Panc1 (cell line): ENCODE measurements at places on chromosomes 2 and 18. TPM values are rescaled to one million over a fixed set of nuclear protein-coding genes. Genes with fewer than 3 reads are reported as not detected.

DNA sequence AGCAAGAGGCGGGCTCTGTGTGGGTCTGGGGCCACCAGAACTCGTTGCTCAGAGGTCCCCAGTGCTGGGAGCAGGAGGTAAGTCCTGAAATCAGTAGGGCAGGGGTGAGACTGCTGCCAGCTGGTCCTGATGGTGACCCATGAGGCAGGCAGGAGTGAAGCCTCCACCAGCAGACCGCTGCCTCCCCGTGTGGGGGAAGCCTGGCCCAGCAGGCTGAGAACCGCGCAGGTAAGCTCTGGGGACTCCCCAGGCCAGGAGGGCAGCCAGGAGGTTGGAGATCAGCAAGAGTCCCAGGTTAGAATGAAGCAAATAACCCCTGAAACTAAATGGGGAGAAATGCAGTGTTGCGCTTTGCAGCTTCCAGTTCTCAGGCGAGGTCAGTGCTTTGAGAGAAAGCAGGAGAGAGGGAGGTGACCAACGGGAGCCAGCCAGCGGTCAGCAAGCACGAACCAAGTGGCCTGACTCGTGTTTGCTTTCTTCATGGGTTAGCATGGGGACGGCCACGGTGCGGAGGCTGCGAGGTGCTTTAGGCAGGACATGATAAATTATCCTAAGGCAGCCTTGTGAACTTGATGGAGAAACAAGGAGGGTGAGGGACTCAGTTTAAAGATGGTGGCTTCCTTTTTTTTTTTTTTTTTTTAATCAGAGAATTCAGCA, 26.2 kb downstream of the INHBB start:
- H3K4me3 ChIP-seq, result no peak overlapping the region
- peaks cover 4% of the 10 kb centered on the region; the same call in 1 of the 2 replicates for H3K4me1 ChIP-seq
- no peak overlapping the region for H3K27ac ChIP-seq

GRCh38 chr2:67476809-67477790, 80.0 kb downstream of the ETAA1 start:
- H3K4me1 ChIP-seq, result no peaks in the 10 kb centered on the region
- H3K27me3 ChIP-seq, result no peaks in the 10 kb centered on the region
- H3K27ac ChIP-seq, result no peak overlapping the region
- no peaks in the 10 kb centered on the region for H3K36me3 ChIP-seq
- peak; percentile 28 for DNase-seq

GRCh38 chr2:113206251-113206650, 32.5 kb downstream of the PSD4 start:
- no peaks in the 10 kb centered on the region for H3K27me3 ChIP-seq
- H3K27ac ChIP-seq, result no peak overlapping the region
- H3K36me3 ChIP-seq, result no peaks in the 10 kb centered on the region
- no peak for DNase-seq

GRCh38 chr2:66661253-66662173, 226.6 kb downstream of the MEIS1 start:
- DNase-seq, result no peak
- H3K4me3 ChIP-seq, result no peak overlapping the region
- H3K27ac ChIP-seq, result no peak overlapping the region
- H3K4me1 ChIP-seq, result no peaks in the 10 kb centered on the region
- H3K27me3 ChIP-seq, result no peaks in the 10 kb centered on the region

DNA sequence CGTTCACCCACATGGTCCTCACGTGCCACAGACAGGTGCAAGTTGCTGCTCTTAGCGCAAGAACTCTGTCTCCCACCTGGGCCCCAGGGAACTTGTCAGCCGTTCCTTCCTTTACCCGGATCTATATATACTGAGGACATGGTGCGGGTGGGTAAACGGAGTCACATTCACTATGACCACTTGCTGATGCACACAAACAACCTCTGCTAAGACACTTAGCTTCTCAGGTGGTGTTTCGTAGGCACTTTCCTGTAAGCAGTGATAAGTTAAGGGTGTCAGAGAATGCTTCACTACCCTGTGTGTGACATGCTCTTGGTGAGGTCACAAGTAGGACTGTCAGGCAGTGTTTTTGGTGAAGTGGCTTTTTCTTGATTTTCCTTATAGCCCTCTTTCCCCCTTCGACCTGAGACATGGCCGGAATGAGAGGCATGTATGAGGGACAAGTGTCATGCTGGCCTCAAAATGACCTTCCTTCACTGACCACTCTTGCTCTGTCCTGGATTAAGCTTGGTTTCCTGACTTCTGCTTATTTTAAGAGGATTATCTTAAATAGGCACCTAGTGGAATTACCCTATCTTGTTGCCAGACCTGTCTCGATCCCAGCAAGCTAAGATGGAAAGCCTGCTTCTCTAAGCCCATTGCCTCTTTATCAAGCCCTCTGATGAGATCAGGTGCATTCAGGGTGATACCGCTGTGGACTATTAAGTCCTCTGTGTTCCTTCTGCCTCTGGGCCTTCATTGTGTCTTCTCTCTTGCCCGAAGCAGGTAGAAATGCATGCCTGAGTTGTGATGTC, 97.1 kb upstream of the CELF4 start:
- no peaks in the 10 kb centered on the region for H3K36me3 ChIP-seq
- H3K4me1 ChIP-seq, result no peaks in the 10 kb centered on the region
- no peak overlapping the region for H3K4me3 ChIP-seq

The SERPINB13 gene
- not detected for total RNA-seq

DNA sequence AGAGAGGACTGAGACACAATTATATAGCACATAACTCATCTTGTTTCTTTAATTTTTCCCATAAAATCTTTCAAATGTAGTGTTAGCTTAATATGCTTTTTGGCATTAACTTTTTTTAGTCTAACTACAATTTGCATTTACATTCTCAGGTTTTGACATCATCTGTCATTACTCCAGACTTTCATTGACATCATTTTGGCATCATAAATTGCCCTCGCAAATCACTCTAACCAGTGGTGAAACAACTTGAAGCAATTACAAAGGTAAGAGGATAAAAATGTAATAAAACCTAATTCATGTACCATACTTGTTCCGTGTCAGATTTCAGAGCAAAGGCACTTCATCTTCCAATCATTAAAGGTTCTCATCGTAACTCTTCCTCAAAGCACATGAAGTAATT, 41.4 kb downstream of the RFX8 start:
- no peak for DNase-seq
- H3K27ac ChIP-seq, result no peak overlapping the region
- H3K4me1 ChIP-seq, result no peaks in the 10 kb centered on the region
- H3K4me3 ChIP-seq, result no peak overlapping the region
- no peaks in the 10 kb centered on the region for H3K36me3 ChIP-seq
- H3K27me3 ChIP-seq, result no peaks in the 10 kb centered on the region; the same call in none of the 2 replicates

- H3K27ac ChIP-seq, result no peak overlapping the region
- no peak overlapping the region for H3K4me3 ChIP-seq
- no peaks in the 10 kb centered on the region for H3K36me3 ChIP-seq
- no peak for DNase-seq
- no peaks in the 10 kb centered on the region for H3K4me1 ChIP-seq
Measured at GRCh38 chr2:81061016-81061415, 756.5 kb upstream of the LRRTM1 start.

DNA sequence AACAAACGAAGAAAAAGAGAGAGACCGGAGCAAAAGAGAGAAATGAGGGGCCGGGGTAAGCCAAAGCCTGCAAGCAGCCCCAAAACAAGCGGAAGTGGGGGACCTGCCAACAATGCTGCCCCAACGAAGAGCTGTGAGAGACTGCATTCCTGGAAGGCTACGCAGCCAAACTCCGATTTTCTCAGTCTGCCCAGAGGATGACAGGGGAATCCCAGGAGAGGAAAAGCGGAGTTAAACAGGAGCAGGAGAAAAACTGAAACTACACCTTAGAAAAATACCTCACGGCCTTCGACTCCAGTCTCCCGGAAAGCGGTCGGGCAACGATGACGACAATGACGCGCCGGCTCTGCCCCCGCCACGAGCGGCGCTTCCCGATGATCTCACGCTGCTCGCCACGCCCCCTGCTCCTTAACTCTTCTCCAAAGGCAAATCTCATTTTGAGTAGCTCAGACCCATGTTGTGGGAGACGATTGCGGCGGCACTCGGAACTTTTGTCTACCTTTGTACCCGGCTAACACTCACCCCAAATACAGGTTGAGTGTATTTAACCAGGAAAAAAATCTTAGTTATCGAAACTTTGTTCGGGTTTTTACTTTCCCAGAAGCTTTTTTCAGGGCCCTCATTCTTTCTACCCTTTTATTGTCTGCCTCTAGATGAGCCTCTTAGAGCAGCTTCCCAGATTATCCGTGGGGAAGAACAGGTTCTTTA, at the start of gene C1D:
Gene C1D (minus strand): TSS at position 325 of the 708 bp plus-strand sequence. CDS start 15,694 bp downstream, outside the sequence.
- H3K27ac ChIP-seq, result peak within 1 kb of the TSS; percentile 95
- H3K4me3 ChIP-seq, result peak within 1 kb of the TSS; percentile 96
- DNase-seq, result peak; percentile 59

- peaks cover 2% of the 10 kb centered on the region; the same call in 1 of the 2 replicates for H3K27me3 ChIP-seq
- H3K4me1 ChIP-seq, result no peaks in the 10 kb centered on the region
- H3K27ac ChIP-seq, result no peak overlapping the region
- DNase-seq, result no peak
- no peaks in the 10 kb centered on the region for H3K36me3 ChIP-seq
Measured at GRCh38 chr2:1257334-1257733, 155.9 kb upstream of the TPO start.

- peak; percentile 38 for DNase-seq
- no peak overlapping the region for H3K27ac ChIP-seq
- no peaks in the 10 kb centered on the region for H3K4me1 ChIP-seq
Measured at GRCh38 chr18:25832001-25832604, 258.3 kb downstream of the SS18 start.

GRCh38 chr2:165891943-165892342, 61.6 kb downstream of the TTC21B start:
- H3K27ac ChIP-seq, result no peak overlapping the region
- no peaks in the 10 kb centered on the region for H3K27me3 ChIP-seq
- no peak for DNase-seq
- peaks cover 6% of the 10 kb centered on the region; the same call in 1 of the 2 replicates for H3K36me3 ChIP-seq
- H3K4me3 ChIP-seq, result no peak overlapping the region
- H3K4me1 ChIP-seq, result no peaks in the 10 kb centered on the region

DNA sequence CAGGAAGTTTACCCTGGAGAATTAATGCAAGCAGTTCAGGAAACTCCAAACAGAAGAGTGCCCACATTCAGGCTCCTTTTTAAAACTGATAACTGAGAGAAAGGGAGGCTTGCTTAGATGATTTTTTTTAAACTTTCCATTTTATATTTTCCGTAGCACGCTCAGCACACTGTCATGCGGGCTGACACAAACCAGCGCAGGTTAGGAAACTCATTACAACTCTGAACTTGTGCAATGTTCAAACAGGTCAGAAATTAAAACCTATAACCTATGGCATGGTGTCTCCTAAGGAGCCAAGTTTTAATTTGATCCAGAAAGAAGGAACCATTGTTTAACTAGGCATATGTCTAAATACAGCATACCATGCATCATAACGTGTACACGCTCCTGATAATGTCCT, 117.7 kb upstream of the SMIM21 start:
- H3K27me3 ChIP-seq, result peaks cover 19% of the 10 kb centered on the region
- no peaks in the 10 kb centered on the region for H3K36me3 ChIP-seq
- no peak overlapping the region for H3K27ac ChIP-seq

The IL36B gene
- not detected for total RNA-seq

The FARP2 gene
- 80.3 TPM for total RNA-seq

- H3K36me3 ChIP-seq, result no peaks in the 10 kb centered on the region
- H3K4me1 ChIP-seq, result no peaks in the 10 kb centered on the region
- no peak overlapping the region for H3K27ac ChIP-seq
- no peak for DNase-seq
- peaks cover 8% of the 10 kb centered on the region for H3K27me3 ChIP-seq
- H3K4me3 ChIP-seq, result no peak overlapping the region
Measured at GRCh38 chr2:86274265-86274917, 63.0 kb downstream of the REEP1 start.

DNA sequence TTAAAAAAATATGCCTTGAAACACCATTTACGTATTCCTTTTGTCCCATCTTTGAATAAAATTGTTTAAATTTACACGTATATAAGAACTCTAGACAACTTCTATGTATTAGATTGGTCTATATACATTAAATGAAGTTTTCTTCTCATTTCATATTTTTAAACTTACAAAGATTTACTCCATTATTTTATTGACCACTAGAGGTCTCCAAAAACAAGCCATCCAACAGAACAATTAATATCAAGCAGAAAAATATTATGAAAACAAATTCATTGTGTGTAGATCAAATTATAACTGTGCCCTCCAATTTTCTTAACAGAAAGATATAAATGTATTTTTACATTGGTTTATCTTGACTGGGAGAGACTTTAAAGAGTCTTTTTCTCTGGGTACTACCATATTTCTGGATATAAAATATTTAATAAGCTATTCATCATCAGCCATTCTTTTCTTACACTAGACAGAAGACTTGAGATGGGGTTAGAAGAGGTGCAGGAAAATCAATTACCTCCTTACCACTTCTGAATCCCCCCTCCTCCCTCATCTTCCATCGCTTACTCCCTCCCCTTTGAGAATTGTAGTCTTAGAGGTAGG, 66.5 kb downstream of the DPP4 start:
- no peaks in the 10 kb centered on the region for H3K36me3 ChIP-seq
- no peak overlapping the region for H3K4me3 ChIP-seq
- no peaks in the 10 kb centered on the region for H3K4me1 ChIP-seq
- H3K27ac ChIP-seq, result no peak overlapping the region
- DNase-seq, result no peak

DNA sequence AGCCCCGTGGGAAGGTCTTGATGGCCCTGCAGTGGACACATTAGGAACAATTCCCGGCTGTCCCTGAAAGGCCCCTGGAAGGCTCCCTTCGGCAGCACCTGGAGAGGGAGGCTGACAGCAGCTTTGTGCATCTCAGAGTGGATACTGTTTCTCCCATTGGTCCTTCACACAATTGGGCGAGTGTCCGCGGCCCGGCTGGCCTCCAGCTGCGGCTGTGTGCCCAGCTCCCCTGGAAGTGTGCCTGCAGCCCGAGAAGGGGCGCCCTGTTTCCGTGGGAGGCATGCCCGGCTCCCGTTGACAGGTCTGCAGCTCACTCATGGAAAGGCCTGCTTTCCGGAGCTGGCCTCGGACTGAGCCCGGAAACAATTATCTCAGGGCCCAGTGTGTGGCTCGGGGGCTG, 103.7 kb downstream of the LPIN1 start:
- no peak for DNase-seq
- H3K36me3 ChIP-seq, result no peaks in the 10 kb centered on the region
- H3K4me3 ChIP-seq, result no peak overlapping the region
- H3K27ac ChIP-seq, result no peak overlapping the region
- no peaks in the 10 kb centered on the region for H3K4me1 ChIP-seq

DNA sequence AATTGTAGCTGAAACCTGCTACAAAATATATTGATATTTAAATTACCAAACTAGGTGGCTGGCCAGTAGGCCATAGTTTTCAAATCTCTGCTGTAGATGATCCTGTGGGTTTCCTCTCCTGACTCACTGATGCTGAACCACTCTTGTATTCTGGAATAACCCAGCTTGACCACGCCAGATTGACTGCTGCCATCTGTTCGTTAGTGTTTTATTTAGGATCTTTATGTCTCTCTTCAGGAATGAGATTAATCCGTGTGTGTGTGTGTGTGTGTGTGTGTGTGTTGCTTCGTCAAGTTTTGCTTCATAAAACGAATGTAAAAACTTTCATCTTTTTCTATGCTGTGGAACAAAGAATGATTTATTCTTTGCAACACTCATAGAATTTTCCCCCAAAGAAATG, 187.1 kb downstream of the DYSF start:
- no peak for DNase-seq
- H3K4me1 ChIP-seq, result no peaks in the 10 kb centered on the region
- no peaks in the 10 kb centered on the region for H3K36me3 ChIP-seq
- no peak overlapping the region for H3K4me3 ChIP-seq
